Prostate gland (tissue), 2 donors: ENCODE measurements at places on chromosomes 5 and 9. TPM values are rescaled to one million over a fixed set of nuclear protein-coding genes. Genes with fewer than 3 reads are reported as not detected.

GRCh38 chr5:83368319-83368718 is 103.2 kb upstream of the VCAN start:
- DNase-seq: no peak

DNA sequence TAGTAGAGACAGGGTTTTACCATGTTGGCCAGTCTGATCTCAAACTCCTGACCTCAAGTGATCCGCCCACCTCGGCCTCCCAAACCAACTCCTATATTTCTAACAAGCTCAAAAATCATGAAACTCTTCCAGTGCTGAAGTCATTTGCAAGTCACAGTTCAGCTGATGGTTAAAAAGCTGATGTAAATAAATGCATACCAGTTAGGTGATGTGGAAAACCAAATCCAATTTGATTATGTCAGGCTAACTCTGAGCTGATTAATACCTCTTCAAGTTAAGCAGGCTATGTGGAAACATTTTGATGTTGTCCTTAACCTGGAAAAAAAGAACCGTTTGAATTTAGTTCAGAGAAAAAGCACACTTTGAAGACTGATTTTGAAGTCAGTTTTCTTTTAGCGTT is 51.0 kb downstream of the TMEM252 start:
- DNase-seq: no peak

- no peak for DNase-seq
Measured at GRCh38 chr9:27491154-27491553, 32.9 kb upstream of the IFNK start.

DNA sequence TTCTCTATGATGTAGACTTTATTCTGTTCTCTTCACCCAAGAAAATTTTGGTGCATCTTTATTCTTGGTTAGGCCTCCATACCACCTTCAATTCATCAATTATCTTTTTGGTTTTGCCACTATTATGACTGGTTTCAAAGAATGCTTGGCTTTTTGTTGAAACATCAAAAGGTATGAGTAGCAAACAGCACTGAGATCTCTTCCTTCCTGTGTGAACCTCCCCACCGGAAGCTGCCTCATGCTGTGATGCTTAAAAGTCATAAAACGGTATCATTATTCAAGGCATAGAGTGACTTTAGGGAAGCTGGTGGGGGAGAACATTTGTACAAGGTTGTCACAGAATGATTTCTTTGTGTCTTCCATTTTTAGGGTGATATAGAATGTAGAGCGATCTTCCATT is 70.6 kb downstream of the IQGAP2 start:
- no peak for DNase-seq

GRCh38 chr9:3497401-3497800 is 28.4 kb downstream of the RFX3 start:
- no peak for DNase-seq

DNA sequence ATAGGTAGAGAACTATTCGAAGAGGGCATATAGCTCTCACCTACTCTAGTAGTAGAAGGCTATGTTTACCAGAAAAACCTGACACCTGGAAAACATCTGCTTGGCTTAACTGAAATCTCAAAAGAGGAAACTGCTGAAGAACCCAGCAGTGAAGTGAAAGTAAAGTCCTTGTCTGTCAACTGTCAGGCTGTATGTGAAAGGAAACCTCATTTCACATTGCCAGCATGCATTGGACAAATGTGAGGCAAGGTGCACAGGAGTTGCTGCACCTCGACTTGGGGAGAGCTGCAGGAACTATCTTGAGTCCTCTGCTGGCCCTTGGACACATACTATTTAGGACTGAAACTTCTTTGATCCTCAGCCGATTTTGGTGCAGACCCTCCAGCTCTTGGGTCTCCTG is 53.3 kb downstream of the NREP start:
- DNase-seq: no peak

DNA sequence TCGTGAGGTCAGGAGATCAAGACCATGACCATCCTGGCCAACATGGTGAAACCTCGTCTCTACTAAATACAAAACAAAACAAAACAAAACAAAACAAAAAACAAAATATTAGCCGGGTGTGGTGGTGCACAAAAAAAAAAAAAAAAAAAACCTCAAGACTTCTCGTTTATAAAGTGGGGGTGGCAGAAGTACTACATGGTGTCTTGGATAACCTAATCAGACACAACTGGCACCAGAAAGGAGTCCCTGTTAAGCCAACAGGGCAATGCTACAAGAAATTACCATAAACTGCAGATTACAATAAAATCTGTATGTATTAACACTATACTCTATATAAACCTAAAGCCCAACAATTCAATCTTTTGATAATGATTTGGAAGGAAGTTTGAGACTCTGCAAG is 50.0 kb downstream of the SERINC5 start:
- DNase-seq: no peak

DNA sequence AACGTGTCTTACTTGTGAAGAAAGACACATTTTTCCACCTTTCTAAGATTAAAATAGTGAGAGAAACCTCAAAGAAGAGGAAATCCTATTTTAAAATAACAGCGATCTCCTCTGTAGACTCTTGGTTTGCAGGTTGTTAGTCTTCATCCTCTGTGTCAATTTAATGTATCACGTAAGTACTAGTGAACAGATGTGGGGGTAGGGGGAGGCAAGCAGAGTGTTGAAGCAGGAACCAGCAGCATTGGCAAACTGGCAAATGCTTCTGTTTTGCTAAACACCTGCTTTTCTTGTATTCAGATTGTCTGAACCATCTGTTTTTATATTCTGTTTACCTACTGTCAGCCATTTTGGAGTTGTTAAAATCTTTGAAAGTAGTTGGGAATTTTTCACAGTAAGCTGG is 159.3 kb upstream of the TLX3 start:
- DNase-seq: no peak

DNA sequence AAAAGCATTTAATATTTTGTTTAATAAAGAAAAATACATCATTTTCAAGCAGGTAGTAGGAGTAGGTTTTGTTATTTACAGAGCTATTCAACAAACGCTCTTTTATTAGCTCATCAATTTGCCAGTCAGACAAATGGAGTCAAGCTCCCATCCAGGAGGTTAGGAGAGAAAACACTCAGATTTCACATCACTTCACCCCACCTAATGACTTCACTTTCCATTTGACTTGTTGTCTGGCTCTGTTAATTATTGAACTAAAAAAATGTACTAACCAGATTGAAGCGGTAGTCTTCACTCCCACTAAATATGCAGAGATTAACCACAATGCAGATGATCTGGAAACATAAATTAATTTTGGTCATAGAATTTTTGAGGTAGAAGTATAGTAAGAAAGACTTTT is 193.6 kb upstream of the VCAN start:
- DNase-seq: no peak

DNA sequence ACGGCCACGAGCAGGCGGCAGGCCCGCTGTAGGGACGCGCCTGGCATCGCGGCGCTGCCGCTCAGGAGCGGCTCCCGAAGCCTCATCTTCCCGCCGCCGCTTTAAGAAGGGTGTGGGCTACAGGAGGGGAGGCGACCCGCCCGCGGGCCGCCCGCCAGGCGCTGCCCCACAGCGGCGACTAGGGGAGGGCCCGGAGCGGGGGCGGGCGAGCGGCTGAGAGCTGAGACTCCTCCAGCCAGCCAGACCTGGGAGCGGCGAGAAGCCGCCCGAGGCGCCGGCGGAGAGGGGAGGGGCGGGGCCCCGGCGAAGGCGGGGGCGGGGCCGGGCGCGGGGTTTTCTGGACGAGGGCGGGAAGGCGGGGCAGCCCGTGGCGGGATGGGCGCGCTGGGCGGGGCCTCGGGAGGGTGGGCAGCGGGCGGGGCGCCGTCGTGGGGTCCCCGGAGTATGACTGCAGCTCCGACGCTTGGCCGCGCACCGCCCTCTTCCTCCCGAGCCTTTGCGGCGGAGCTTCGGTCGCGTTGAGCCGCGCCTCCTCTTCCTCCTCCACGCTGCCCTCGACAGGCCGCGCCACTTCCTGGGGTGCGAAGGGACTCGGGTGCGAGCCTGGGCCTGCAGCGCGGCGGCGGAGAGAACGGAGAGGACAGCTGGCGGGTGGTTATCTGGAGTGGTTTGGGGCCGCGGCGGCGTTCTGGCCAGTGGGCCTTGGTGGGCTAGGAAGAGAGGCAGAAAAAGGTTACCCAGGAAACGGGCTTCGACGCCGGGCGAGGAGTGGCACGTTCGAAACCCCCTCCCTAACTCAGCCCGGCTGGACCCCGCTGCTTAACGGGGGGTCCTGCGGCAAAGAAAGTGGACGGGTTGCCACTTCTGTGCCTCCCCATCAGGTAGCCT is at the start of gene B4GALT1:
B4GALT1 (minus strand) TSS at position 253 of the 888 bp plus-strand sequence; CDS start at position 86, 167 bp downstream.
- DNase-seq: peak; percentile 95

Gene PCDHA1
- 0.85 TPM for total RNA-seq

Gene MPDZ
- total RNA-seq: 61.5 TPM

Gene ERCC6L2
- 73.4 TPM for total RNA-seq

Gene PCDHGB5
- total RNA-seq: 24.5 TPM

Gene TSSK1B
- 4.0 TPM for total RNA-seq

Gene FOXI1
- total RNA-seq: not detected
